T-helper 22 cell (primary cell): ENCODE measurements at places on chromosomes 7 and 10.

DNA sequence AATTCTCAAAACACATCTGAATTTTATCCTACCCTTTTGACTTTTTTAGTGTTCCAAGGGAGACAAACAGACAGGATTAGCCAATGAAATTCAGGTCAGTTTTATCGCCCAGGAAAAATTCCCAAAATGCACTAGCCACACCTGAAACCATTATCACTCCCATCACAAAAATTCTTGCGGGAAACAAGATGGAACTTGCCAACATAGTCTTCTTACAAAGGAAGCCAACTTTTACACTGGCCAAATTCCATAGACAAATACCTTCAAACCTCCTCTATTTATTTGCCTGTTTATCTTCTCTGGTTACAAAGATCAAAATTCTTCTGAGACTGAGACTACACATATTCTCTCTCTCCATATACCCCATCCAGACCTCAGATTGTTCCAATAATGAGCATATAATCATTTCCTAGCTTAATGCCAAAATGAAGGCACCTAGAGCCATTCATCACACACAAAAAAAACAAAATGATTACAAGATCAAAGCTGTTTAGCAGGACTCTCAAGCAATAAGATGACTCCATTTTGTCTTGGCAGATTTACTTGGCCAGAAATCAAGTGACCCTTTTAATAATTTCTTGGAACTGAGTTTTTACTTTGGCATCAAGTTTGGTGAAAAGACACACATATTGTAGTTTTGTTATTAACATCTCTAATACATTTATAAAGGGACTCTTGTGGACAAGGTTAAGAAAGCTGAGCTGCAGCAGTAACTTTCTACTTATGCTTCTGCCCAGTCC, 30.2 kb downstream of the MET start:
- no peak for DNase-seq

- DNase-seq, result no peak
Observed at GRCh38 chr10:79262959-79263746, 84.1 kb upstream of the PPIF start.

GRCh38 chr7:113652501-113652900, 266.3 kb downstream of the PPP1R3A start:
- DNase-seq, result no peak

- DNase-seq, result no peak
Observed at GRCh38 chr10:8393531-8393930, 339.0 kb downstream of the GATA3 start.

- no peak for DNase-seq
Observed at GRCh38 chr7:139619367-139619657, 95.8 kb downstream of the CLEC2L start.

DNA sequence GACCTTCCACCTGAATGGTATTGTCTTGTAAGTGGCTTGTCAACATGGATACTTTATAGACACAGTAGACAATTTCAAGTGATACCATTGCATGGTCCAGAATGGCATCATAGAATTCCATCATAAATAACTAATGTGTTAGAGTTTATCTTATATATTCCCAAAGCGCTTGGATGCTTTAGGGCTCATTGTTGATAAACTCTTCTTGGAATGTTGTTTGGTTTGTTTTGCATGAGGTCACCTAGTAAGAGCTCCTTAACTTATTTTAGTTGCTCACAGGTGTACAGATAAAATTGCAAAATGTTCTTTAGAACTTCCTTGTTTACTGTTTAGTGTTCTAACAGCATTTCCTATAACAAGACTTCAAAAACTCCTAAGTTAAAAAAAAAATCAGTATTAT, 36.8 kb downstream of the SRI start:
- DNase-seq, result no peak

DNA sequence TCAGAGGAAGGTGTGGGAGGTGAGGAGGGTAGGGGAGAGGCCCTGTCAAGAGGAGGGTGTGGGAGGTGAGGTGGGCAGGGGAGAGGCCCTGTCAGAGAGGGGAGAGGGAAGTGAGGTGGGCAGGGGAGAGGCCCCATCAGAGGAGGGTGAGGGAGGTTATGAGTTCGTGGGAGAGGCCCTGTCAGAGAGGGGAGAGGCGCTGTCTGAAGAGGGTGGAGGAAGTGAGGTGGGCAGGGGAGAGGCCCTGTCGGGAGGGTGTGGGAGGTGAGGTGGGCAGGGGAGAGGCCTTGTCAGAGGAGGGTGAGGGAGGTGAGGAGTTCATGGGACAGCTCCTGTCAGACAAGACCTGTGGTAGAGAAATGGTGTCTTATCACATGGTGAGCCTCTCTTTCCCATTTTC, 74.4 kb downstream of the INPP5A start:
- no peak for DNase-seq

DNA sequence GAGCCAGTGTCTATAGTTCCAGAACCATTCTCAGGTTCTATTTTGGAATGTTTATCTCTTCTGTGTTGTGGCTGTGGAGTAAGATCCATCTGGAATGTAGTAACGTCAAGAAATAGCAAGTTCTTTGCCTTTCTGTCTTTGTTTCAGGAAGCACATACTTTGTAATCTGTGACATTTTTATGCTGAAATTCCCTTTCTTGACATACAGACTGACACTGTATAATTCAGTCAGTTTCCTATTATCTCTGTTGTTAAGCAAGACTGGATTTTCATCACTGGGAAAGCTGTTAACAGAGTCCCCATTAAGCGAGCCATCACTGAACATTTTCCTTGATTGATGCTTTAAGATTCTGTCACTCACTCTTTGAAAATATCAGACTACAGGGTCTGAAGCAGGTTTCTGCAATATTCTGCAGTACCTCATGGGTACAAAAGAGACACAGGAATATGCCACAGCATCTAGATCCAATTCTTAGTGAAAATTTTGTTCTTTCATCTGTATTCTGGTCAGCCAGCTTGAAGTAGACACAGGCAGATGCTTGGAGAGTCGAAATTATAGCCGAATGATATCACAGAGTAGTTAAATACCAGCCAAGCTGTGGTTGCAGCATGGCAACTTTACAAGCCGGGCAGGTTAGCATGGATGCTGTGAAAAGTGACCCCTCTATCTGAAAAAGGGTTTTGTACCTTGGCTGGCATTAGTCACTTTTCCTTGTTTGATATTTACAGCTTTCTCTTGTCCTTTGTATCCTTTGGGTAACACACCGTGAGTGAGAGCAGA, 62.6 kb downstream of the CACNB2 start:
- DNase-seq, result no peak

- no peak for DNase-seq
Observed at GRCh38 chr10:63972949-63973827, 452.0 kb downstream of the REEP3 start.

- DNase-seq, result no peak
Observed at GRCh38 chr7:45242698-45243097, 85.1 kb downstream of the RAMP3 start.

- DNase-seq, result no peak
Observed at GRCh38 chr10:132711613-132712121, 74.3 kb downstream of the NKX6-2 start.

DNA sequence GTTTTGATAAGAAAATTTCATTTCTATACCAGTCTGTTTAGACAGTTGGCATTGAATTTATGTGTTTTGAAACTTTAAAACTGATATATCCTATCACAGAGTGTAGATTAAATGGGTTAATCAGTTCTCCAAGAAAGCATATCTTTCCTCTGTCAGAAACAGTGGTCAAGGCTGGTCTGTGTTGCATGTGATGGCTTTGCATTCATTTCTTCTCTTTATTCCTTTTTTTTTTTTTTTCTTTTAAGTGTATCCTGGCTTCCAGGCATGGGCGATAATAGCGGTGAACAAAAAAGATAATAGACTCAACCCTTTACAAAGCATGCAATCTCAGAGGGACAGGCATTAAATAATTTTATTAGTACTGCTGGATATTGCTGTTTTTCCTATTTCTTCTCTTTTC, 136.6 kb downstream of the LRRC4 start:
- DNase-seq, result no peak

DNA sequence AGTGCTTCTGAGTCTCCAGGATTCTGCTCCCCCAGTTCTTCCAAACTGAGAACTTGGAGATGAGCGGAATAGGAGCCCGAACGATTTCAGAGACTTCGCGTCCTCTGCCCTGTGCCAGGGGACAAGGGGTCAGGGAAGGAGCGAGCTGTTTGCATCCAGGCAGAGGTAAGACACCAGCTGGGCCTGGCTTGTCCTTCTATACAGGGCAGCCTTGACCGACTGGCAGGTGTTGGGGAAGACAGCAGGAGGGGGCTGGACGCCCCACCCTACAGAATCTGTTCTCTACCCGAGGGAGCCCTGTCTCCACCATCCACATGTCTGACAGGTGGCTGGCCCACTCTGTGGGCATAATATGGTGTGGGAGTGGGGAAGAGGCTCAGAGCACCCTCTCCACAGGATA, 7.1 kb downstream of the SPOCK2 start:
- no peak for DNase-seq

GRCh38 chr10:126895214-126895781, 9.9 kb upstream of the DOCK1 start:
- DNase-seq, result no peak

DNA sequence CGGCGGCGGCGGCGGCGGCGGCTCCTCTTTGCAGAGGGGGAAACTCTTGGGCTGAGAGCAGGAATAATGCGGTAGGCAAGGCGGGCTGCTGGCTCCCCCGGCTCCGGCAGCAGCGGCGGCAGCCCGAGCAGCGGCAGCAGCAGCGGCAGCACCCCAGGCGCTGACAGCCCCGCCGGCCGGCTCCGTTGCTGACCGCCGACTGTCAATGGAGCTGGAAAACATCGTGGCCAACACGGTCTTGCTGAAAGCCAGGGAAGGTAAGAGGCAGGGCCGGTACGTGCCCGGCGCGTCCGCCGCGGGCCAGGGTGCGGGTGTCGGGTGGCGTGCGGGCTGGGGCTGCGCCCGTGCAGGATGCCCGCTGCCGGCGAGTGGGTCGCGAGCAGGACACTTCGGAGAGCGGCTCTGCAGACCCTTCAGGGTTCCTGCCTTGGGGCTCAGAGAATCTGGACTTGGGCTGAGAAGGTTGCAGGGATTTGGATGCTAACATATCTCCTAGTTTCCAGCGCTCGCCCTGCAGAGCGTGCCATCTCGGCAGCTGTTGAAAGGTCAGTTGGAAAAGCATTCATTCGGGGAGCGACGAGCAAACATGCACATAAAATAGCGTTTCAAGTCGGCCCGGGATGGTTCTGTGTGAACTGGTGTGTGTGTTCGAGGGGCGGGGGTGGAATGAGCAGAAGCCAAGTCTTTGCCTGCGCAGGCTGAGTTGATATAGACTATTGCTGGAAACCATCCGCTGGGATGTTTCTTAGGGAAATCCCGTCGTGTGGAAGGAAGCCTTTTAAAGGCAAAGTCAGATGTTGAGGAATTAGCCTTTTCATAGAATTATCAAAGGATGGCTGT, 562 bp downstream of the GRK5 start:
- no peak for DNase-seq

- DNase-seq, result no peak
Observed at GRCh38 chr10:132847856-132848255, 61.9 kb upstream of the NKX6-2 start.

- DNase-seq, result no peak
Observed at GRCh38 chr10:24481241-24481640, 242.4 kb downstream of the ARHGAP21 start.

DNA sequence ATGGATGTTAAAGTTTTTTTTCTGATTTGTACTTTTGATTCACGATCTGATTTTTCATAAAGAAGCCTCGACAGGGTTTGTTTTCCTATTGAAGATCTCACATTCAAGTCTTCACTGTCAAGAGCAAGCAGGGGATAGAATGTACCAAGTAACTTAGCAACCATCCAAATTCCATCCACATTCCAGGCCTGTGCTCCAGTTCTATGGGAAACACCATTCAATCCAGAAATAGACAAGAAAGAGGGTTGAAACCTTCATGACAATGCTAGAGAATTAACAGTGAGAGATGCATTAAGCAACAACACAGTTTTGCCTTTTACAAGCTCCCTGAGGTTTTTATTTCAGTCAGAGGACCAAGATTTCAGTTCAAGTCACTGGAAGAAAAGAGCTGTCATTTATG, 300.2 kb downstream of the NEBL start:
- no peak for DNase-seq

- DNase-seq, result no peak
Observed at GRCh38 chr10:13909516-13910258, 322.9 kb downstream of the PRPF18 start.

DNA sequence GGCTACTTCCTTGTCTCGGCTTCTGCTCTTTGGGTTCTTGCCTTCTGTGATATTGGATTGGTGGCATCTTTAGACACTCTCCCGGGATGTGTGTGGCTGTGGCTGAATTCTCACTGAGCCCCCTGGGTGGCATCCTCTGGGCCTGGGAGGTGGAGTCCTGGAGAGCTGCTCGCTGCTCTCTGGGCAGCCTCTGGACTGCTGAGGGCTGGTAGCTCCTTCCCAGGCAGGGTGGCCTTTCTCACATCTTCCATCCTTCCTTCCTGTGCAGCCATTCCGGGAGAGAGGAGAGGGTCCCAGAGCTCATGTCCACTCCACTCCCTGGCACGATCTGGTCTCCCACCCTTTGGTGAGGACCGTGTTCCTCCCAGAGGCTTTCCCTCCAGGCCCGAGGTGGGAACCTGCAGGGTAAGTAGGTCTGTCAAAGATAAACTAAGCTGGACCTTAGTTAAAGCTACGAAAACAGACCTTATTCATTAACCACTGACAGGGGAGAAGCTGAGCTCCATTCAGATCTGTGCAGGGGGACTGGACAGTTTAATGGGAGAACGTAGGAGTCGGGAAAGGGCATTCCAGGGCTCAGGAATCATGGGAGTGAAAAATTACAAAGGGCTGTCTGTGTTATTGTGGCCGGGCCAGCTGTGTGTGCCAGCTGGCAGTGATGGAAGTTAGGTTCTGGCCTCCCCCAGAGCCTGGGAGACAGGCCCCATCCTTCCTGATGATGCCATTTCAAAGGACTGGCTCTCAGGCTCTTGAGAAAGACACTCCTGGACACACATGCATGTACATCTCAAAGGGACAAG, 8.7 kb downstream of the ATP6V0E2 start:
- no peak for DNase-seq

GRCh38 chr7:74575083-74575784, 82.3 kb upstream of the GTF2I start:
- no peak for DNase-seq

DNA sequence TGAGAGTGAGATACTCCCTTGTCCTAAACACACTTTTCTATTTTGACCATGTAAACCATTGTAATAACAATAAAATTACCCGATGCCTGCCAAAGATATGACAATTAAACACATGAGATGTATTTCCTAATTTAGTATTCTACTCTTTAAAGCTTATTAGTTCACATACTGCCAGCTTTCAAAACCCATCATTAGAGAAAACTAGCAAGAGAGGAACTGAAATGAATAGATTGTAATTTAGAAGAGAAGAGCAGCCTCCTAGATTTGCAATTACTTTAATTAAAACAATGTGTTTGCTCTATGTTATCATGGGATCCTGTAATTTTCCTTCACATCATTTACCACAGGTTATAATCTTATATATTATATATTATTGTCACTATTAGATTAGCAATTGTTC, 428.2 kb downstream of the THSD7A start:
- DNase-seq, result no peak

- peak; percentile 54 for DNase-seq
Observed at GRCh38 chr10:73940634-73941221, 29.8 kb downstream of the PLAU start.

- peak; percentile 38 for DNase-seq
Observed at GRCh38 chr7:23106057-23106822, 655 bp downstream of the KLHL7 start.

GRCh38 chr7:14888962-14889361, 13.6 kb downstream of the DGKB start:
- no peak for DNase-seq

GRCh38 chr7:26499315-26499897, 207.7 kb downstream of the SNX10 start:
- no peak for DNase-seq

- no peak for DNase-seq
Observed at GRCh38 chr10:104505521-104506042, 135.5 kb upstream of the SORCS3 start.
